Activated CD4-positive, CD25-positive, alpha-beta regulatory T cell treated with anti-CD3 and anti-CD28 coated beads, Interleukin-2, amount 50 U/mL, for 72 hours (primary cell): ENCODE measurements at places on chromosomes 11 and 22.

DNA sequence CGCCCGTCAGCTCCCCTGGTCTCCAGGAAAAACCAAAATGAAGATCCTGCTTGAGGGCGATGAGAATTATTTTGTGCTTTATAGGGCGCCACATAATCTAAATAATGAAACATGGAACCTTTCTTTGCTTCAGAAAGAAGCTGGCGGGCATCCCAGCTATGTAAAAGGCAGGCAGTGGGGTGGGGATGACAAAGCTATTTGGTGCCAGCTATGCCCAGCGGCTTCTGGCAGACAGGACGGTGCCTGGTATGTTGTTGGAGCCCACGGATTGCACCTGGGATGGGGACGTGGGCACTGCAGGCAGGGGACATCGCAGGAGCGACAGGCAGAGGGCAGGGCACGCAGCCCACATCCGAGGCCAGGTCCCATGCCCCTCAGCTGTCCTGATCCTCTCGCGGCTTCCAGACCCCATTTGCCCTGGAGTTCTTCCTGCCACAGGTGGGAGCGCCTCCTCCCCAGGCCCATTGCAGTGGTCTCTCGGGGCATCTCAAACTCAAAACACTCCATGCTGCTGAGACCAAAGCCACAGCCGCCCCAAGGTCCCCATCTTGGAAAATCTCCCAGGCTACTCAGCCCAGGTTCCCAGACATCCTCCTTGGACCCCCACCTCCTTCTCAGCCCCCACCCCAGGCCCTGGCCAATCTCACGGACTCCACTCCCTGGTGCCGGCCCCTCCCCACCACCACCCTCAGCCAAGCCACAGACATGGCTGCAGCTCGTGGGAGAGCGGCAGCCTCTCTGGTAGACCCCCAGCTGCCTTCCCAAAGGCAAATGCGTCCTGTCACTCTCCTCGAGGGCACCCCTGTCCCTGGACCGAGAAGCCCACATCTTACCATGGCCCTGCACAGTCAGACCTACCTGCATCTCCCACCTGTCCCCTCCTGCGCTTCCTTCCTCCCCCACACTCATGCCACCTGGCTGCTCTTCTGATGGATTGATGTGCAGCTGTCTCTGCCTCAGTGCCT lies 45.7 kb downstream of the SHISAL1 start:
- DNase-seq, result no peak

- DNase-seq, result no peak
These were observed 103.5 kb upstream of the RCN1 start for GRCh38 chr11:31987118-31988005.

DNA sequence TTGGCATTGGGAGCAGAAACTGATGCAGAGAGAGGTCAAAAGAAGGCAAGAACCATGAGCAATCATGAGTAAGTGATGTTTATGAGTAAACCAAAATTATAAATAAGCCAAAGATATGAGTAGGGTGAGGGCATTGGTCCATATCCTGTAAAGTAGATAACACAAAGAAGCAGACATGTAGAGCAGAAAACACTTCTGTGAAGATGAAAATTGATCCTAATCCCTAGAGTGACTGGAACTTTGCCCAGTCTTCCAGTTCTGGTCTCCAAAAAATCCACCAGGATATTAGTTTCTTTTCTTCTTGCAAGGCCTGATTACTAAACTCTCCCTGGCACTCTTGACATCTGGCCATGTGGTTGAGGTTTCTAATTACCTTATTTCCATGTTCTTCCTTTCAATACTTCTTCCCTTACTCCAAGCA lies 13.7 kb upstream of the DRD2 start:
- no peak for DNase-seq

DNA sequence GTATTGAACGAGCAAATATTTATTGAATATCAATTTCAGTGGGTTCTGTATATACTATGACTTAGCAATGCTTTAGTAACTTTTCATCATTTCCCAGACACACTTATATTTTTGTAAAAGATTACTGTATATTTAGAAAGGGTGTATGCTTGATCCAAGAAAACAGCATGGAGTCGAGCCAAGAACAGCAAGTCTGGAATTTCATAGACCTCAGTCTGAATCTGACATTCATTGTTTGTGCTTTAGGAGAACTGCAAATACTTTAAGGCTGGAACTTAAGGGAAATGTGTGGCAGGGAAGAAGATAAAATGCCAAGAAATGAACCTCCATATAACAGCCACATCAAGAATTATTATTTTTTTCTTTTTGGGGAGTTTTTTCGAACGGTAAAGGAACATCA lies 1156.8 kb downstream of the LRRC4C start:
- DNase-seq, result no peak

DNA sequence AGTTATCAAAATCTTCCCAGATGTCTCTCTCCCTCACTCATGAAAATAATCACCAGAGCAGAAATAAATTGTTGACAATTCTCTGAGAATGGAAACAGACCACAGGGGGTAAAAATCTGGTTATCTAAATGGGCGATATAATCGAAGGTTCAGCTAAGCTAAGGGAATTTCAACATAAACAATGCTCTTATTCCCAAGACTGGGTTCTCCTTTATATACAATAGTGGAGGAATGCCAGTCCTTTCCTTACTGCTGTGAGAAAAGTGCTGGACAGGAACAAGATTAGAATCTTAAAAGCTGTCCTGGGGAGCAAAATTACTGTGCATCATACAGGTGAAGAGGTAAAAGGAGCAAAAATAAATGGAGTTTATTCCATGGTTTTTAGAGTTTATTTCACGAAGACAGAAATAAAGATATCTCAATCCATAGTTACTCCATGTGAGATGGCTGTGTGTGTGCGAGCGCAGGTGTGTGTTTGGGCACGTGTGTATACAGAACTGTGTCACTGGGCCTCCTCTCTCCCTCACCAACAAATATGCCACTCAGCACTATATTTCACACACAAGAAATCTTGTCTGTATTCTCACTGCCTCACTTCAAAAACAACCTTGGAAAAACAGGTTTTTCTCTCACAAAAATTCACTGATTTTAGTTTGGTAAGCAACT lies 385.6 kb downstream of the DCDC1 start:
- no peak for DNase-seq

DNA sequence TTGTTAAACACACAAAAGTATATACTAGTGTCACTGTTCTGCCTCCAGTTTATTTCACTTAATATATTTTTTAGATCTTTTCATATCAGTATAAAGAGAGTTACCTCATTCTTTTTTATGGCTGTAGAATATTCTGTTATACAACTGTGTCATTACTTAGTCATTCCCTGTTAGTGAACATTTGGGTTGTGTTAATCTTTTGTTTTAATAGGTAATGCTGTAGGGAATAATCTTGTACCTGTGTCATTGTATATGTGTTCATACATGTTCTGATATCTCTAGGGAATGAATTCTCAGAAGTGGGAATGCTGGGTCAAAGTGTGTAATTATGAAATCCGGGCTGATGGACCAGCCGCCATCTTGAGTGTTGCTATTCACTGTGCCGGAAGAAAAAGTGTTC lies 71.4 kb downstream of the SWAP70 start:
- DNase-seq, result no peak

- no peak for DNase-seq
These were observed 2.5 kb upstream of the FXYD6 start for GRCh38 chr11:117878939-117879475.

DNA sequence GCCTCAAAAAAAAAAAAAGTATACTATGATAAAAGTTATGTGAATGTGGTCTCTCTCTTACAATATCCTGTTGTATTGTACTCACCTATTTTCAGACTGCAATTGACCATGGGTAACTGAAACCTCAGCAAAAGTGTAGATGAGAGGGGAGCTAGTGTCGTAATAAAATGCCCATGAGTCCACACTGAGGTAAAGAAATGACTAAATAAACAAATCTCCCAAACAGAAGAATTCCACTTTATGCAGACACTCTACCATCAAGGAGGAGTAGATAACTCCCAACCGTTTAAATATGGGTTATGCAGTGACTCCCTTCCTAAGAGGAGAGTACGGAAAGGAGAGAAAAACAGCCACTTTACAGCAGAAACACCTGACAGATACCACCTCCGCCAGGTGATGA lies 14.6 kb downstream of the GNB1L start:
- no peak for DNase-seq

DNA sequence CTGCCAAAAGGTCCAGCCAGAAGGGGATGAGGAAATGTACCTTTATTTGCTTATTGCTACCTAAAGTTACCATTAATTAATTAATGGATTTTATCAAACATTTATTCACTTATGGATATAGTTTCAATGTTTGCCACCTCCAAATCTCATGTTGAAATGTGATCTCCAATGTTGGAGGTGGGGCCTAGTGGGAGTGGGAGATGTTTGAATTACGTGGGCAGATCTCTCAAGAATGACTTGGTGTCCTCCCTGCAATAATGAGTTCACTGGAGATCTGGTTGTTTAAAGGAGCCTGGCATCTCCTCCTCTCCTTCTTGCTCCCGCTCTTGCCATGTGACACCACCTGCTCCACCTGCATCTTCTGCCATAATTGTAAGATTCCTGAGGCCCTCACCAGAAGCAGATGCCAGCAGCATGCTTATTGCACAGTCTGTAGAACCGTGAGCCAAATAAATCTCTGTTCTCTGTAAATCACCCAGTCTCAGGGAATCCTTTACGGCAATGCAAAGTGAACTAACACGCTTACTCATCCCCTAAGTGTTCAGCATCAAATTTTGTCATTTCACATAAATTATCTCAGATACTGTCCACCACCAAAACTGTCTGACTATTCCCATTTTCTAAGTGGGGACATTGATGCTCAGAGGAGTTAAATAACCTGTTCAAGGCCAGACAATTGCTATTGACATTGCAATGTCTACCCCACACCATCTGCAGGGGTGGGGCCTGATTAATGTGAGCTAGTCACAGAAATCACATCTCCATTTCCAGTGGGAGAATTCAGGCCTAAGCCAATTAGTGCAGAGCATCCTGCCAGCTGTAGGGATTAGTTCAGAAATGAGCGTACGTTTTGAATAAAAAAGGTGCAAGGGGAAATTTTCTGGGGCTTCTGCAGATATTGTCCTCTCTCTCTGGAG lies 51.6 kb upstream of the SYN3 start:
- DNase-seq, result no peak

GRCh38 chr11:128924510-128925249 lies 18.0 kb downstream of the TP53AIP1 start:
- DNase-seq, result no peak

- no peak for DNase-seq
These were observed 1.8 kb downstream of the SIK3 start for GRCh38 chr11:117096201-117096991.

GRCh38 chr11:119342023-119342300 lies 1.3 kb upstream of the C1QTNF5 start:
- DNase-seq, result no peak

GRCh38 chr11:131877246-131877942 lies 507.0 kb downstream of the NTM start:
- no peak for DNase-seq

- no peak for DNase-seq
These were observed 115.5 kb upstream of the CCDC90B start for GRCh38 chr11:83401506-83402225.

- DNase-seq, result no peak
These were observed 6.3 kb downstream of the CEND1 start for GRCh38 chr11:783581-784015.

DNA sequence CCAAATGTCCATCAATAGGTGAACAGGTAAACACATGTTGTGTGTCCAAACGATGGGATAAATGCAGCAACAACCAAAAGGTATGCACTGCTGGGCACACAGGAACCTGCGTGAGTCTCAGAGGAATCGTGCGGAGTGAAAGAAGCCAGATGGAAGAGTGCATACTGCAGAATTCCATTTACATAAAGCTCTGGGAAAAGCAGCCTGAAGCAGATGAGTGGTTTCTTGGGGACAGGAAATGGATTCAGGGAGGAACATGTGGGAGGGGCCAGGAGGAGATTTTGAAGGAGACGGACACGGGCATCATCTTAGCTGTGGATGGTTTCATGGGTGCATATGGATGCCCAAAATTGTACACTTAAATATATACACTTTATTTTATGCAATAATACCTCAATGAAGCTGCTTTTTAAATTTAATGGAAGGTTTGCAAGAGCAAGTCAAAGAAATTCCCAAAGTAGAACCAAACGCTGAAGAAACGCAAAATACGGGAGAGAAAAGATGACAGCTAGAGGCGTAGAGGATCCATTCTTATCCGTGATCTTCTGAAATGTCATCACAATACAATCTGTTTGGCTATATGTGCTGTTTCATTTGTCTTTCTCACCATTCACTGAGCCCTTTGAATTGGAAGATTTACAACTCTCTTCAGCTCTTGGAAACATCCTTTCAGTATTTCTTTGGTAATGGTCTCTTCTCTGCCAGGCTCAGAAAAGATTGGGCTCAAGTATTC lies 24.5 kb downstream of the ST14 start:
- DNase-seq, result no peak

GRCh38 chr11:117143390-117143789 lies 697 bp upstream of the PAFAH1B2 start:
- DNase-seq, result no peak

DNA sequence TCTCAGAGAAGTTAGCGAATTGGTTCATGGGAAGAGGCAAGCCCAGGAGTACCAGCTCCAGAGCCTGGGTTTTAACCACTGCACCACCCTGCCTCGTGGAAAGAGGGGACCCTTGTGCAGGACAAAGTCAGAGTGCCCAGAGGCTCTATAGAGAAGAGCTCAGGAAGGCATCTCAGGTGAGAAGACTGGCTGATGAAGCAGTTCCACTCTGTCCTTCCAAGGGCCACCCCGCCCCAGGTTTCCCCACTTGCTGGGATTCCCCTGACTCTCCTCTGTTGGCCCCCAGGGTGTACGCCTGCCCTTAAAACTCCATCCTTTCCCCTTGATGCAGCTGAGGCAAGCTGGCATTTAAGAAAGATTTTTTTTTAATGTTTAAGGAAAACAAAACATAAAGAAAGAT lies 265.8 kb downstream of the BUD13 start:
- no peak for DNase-seq

GRCh38 chr11:43327987-43328386 lies 16.2 kb downstream of the API5 start:
- no peak for DNase-seq

- DNase-seq, result peak; percentile 49
These were observed 471 bp downstream of the ARVCF start for GRCh38 chr22:20015971-20016733.
